Motor neuron (in vitro differentiated cells): ENCODE measurements at places on chromosomes 12 and 14.

DNA sequence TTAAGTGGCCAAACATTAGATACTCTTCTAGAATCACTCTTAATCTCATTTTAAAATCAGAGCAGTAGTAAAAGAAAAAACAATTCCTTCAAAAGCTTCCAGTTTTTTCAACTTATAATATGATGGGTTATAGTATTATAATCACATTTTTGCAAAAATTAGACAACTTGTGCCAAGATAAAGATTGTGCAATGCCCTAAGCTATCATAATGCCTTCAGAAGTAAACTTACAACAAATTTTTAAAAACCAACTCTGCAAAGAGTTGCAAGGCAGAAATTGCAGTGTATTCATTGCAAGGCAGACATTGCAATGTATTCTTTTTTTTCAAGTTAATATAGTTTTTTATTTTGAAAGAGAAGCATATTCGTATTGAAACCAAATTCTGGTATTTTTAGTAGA lies 47.2 kb upstream of the KITLG start:
- no peak for ATAC-seq

GRCh38 chr12:34406996-34407300 lies 384.7 kb downstream of the ALG10 start:
- no peak for ATAC-seq

DNA sequence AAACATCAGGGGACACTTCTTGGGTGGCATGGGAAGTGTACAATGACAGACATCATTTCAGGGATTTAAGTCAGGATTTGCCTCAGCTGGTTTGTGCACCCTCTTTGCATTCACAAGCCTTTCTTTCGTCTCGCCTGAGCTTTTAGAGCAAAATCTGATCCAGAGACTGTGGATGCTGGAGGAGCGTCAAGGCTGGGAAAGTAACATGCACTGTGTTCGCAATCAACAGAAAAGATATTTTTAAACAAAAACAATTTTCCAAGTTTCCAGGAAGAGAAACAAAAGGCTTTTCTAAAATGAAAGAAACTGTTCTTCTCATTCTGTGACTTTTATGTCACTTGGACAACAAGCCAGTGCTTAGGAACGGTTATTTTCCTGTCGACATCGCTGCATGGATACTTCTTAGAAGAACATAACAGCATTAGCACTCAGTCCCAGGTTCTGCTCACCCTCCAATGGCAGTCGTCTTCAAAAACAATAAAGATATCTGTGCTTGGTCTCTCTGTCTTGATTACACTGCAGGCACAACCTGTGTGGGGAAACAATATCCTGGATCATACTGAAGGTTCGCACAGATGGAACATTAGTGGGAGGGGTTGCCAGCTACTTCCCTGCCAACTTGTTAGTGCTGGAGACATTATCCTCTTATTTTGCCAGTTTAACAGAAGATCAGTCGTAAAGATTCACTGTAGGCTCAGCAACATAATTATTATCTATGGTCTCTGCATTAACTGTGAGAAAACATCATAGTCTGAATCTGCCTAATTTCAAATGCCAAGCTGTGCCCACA lies 403.3 kb upstream of the ATP2B1 start:
- ATAC-seq = no peak

DNA sequence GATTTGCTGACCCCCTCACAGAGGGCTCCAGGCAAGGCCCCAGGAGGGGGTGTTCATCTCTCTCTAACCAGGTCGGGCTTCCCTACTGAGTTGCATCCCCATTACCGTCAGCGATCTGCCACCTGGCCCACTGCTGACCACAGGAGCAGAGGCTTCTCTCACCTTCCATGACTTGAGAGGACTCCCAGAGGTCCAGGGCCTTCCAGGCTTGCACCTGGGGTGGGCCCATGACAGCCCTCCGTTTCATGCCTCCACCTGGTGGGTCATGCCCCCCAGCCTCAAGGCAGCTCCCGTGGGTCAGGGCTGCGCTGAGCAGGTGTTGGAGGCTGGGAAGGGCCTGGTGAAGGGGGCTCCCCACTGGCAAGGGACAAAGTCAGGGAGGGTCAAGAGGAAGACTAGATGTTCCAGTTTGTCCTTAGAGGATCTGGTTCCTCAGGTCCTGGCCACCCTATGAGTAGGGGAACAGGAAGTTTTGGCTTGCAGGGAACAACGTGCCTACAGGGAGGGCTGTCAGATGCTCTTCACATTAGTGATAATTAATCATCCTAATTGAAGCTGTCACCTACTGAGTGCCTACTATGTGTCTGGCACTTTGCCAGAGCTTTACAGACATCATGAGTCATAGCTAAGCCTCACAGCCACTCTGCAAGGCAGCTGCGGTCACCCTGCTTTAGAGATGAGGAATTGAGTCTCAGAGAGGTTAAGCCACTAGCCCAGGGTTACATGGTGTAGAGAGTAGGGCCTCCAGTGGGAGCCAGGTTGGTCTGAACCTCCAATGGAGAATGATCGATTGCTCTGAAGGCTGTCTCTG lies 13.8 kb downstream of the NFKBIA start:
- ATAC-seq = no peak

DNA sequence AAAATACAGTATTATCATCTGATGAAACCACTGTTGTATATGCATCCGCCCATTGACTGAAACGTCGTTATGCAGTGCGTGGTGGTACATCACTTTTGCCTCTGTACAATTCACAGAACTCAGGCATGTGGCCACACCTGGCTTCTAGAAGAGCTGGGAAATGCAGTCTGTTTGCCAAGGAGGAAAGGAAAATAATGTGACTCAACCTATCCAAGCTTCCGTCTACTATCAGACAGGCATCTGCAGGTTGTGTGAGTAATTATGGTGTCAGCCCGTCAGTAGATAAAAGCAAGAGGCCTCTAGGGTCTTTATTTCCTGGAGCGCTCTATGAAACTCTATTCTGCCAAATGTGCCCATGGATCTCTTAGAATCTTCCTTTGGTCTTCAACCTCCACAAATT lies 111.6 kb downstream of the BBS10 start:
- no peak for ATAC-seq

DNA sequence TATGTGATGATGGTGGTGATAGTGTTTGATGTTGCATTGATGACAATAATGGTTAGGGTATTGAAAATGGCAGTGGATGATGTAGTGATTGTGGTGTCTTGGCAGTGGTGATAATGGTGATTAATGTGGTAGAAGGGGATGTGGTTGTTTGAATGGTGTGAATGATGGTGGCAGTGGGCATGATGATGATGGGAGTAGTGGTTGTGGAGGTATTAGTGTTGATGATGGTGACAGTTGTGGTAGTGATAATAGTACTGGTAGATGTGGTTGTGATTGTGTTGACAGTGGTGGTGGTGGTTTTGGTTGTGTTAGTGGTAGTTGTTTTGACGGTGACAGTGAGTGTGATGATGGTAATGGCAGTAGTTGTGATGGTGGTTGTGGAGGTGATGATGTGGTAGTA lies 1049.0 kb downstream of the VRK1 start:
- no peak for ATAC-seq

DNA sequence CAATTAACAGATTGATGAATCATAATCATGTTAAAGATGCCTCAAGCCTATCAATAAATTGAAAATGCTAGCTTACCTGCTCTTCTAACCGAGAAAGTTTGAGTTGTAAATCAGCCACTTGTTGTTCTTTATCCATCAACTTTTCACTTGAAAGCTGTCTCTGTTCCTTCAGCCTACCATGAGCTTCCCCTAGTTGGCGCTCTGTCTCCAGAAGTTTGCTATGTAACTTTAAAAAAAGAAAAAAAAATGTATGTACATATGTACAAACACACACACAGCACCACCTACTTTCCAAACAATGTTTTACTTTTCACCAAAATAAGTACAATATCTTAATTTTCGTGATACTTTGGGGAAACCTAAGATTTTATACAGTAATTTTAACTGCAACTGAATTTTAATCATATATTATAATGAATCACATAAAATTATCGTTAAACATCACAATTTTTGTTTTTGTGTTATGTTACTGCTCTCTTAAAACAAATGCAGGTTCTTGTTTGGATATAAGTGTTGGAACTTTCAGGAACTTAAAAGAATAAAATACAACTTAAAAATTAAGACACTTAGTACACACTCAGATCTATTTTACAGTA lies 101.2 kb downstream of the EEA1 start:
- ATAC-seq = no peak
